ENCODE measurements at places on chromosomes 2 and 18. TPM values are rescaled to one million over a fixed set of nuclear protein-coding genes. Genes with fewer than 3 reads are reported as not detected.
A peak's percentile ranks its signal among the peaks of the same experiment; 100 is the strongest.

GRCh38 chr2:24179683-24180082, 4.8 kb downstream of the FAM228A start:
- DNase-seq: no peak
- H3K4me1 ChIP-seq: no peaks in the 10 kb centered on the region
- H3K27ac ChIP-seq: no peak overlapping the region

DNA sequence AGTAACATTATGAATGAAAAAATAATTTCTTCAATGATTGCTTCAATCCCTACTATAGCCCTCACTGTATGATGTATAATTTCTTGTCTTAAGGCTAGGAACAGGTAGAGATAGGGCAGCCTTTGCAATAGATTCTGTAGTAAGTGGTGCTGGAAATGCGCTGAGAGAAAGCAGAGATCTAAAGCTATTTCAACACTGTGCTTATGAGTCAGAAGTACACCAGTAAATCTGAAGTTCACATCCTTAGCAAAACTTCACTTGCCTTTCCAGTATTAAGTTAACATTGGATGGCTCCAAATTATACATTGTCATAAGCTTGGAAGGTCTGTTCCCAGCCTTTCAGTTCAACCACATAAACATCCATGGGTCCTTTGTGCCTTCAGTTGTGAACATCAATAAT, 178.2 kb upstream of the EPHA4 start:
- H3K4me3 ChIP-seq: no peak overlapping the region
- no peak overlapping the region for H3K27ac ChIP-seq
- no peak for DNase-seq
- no peaks in the 10 kb centered on the region for H3K36me3 ChIP-seq

DNA sequence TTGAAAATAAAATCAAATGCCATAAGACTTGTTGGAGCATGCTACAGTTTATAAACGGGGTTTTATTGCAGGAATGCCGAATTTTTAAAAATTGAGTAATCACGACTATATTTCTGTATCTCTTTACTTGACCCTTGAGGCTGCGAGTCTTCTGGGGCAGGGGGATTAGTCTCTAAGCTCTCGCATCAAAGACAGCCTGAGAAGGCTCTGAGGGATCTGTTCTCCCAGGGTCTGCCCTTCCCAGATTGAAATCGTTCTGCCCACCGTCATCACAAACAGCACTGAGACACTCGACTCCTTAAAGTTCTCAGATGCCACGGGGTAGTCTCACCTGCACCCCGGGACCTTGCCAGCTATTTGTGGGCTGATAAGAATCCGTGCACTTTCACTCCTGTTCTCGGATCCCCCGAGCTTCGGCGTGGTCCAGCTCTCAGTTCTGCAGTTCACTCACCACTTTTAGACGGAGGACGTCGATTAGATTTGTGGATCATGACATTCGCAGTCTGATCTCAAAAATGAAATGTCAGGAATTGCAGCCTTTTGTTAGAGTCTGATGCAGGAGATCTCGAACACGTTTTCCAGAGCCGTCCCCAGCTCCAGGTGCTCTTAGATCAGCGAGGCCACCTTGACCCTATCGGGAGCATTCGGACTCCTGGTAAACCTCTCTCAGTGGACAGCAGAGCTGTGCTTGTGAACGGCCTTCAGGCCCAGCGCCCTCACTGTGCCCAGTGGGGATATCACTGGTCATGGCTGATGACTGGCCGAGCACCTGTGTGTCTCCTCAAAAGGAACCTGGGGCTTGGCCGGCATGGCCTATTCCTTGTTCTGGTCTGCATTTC, 43.0 kb downstream of the TWIST2 start:
- no peak overlapping the region for H3K4me3 ChIP-seq
- H3K4me1 ChIP-seq: peaks cover 3% of the 10 kb centered on the region
- no peak for DNase-seq
- H3K27ac ChIP-seq: no peak overlapping the region
- H3K36me3 ChIP-seq: no peaks in the 10 kb centered on the region

DNA sequence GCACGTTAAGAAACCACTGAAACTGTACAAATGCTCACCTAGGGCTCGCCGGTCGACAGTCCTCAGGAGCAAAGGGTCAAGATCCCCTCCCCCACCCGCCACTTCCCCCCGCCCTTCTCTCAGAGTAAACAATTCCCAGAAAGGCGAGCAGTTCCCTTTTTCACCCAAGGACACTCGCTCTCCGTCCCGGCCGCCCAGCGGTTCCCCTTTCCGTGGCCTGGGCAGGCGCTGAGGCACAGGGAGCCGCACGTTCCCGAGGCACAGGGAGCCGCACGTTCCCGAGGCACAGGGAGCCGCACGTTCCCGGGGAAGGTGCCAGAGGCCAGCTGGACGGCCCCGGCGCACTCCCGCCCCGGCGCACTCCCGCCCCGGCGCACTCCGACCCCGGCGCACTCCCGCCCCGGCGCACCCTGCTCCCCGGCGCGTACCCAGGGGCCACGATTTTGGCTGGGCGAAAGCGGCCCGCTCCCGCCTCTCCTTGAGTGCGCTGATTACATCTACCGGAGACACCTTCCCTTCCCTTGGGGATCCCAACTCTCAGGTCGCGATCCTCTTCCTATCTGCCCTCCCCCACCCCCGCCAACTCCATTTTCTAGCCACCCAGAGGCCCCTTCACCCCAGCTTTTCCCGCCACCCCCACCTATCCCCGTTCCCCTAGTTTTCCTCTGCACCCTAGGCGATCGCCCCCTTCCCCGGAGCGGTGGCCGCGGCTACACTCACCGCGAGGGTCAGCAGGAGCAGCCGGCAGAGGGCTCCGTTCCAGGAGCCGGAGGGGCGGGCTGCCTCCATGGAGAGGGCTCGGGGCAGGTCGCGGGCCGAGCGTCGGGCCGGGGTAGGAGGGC, 817 bp downstream of the DSC2 start:
- H3K27me3 ChIP-seq: peaks cover 2% of the 10 kb centered on the region
- no peak for DNase-seq
- no peaks in the 10 kb centered on the region for H3K4me1 ChIP-seq
- no peak overlapping the region for H3K27ac ChIP-seq
- no peaks in the 10 kb centered on the region for H3K36me3 ChIP-seq

Gene DOK6
- not detected for total RNA-seq

DNA sequence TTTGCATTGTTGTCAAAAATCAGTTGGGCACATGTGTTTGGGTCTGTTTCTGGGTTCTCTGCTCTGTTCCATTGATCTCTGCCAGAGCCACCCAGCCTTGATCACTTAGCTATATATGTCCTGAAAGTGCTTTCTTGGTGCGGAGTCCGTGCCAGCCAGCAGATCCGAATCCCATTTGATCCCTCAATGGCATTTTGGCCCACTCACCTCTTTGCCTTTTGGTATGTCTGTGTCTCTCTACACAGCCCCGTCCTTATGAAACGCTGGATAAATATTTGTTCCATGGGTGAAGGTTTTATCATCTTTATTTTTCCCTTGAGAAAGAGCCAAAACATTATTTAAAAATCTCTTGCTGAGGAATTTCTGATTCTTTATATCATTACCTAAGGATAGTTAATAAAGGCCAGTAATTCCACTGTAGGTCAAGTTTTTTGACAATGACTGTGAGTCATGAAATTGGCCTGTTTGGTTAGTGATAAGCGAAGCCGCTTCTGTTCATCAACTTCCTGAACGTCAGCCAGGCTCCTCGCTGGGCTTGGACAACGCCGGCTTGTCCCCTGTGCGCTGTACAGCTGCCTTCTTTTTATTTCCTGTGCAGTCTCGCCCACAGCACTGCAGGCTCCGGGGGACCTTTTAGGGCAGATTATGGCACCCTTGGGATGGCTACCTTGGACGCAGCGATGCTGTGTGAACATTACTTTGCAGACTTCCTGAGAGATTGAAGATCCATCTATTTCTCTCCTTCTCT, 24.9 kb downstream of the MTCL1 start:
- DNase-seq: no peak
- H3K4me3 ChIP-seq: peak overlapping the region; percentile 7
- H3K4me1 ChIP-seq: peaks cover 35% of the 10 kb centered on the region
- H3K27me3 ChIP-seq: no peaks in the 10 kb centered on the region
- H3K27ac ChIP-seq: peak overlapping the region; percentile 91

Gene SKA1
- total RNA-seq: 22.1 TPM

Gene CPO
- total RNA-seq: not detected

- H3K27me3 ChIP-seq: peaks cover 9% of the 10 kb centered on the region
- H3K4me1 ChIP-seq: no peaks in the 10 kb centered on the region
- H3K4me3 ChIP-seq: peak overlapping the region; percentile 84
- DNase-seq: no peak
These were observed 559 bp downstream of the HOXD1 start for GRCh38 chr2:176188774-176189680.
